Activated CD4-positive, alpha-beta T cell treated with anti-CD3 and anti-CD28 coated beads for 4 hours (primary cell): ENCODE measurements at places on chromosomes 12 and 14.

DNA sequence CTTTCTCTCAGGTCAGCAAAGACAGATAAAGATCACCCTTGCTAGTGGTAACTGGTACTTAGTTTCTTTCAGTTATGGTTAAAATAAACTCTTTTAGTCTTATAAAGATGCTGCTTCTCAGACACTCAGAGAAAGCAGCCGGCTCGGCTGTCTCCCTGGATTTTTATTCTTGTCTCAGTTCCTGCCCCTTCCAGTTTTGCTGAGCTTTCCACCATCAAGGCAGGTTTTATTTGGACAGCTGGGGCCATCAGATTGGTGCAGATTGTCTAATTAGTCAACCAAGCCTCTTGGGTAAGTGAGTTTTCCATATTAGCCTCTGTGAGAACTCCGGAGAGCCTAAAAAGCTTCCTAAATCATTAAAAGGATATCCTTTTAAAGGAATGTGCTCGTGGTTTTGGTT is 130.8 kb upstream of the BMP4 start:
- DNase-seq: no peak

DNA sequence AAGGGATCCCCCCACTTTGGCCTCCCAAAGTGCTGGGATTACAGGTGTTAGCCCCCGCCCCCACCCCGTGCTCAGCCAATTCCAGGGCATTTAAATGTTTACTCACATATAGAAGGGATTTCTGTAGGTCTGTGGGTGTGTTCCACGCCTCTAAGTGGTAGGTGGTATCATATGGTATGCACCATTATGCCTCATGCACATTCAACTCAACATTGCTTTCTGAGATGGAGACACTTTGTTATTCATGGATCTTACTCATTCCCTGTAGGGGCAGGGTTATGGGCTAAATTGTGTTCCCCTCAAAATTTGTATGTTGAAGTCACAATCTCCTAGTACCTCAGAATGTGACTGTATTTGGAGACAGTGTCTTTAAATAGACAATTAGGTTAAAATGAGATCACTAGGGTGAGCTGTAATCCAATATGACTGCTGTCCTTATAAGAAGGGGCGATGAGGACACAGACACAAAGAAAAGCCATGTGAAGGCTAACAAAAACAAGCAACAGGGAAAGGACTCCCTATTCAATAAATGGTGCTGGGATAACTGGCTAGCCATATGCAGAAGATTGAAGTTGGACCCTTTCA is 200.6 kb downstream of the EFCAB11 start:
- no peak for DNase-seq

DNA sequence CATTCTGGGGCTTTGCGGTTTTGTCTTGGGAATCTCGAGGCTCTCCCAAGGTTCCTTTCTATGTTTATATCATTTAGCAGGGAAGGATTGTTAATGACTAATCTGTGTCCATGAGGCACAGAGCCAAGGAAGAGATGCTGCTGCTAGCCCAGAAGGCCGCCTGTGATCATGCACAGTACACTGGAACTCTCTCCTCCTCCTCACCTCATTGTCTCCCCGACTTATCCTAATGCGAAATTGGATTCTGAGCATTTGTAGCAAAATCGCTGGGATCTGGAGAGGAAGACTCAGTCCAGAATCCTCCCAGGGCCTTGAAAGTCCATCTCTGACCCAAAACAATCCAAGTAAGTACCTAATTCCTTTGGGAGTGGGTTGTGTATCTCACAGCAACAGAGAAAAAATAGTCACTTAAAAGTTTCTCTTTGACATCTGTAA is at the start of gene NR1H4:
Gene NR1H4 (plus strand): TSS at position 151 of the 435 bp plus-strand sequence. CDS start 19,458 bp downstream, outside the sequence.
- no peak for DNase-seq

DNA sequence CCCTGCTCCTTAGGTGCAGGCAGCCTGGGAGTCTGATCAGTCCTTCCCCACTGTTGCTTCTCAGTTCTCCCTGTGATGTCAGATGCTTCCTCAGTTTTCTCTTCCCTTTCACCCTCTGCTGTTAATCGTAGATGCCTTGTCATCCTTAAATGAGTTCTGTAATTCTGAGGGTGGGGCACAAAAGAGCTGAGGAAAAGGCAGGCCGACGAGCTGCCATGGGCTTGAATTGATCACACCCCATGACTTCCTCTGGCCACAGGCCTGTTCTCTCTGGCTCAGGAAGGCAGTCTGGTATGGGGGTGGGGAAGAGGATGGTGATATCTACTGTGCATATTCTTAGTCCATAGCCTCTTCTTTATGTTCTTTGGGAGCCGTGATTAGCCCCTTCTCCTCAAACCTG is 5.2 kb upstream of the AP1G2 start:
- no peak for DNase-seq

- no peak for DNase-seq
These were observed 136.9 kb downstream of the SLC38A1 start for GRCh38 chr12:46131732-46132469.

GRCh38 chr14:35829449-35829848 is 3.3 kb downstream of the BRMS1L start:
- no peak for DNase-seq

DNA sequence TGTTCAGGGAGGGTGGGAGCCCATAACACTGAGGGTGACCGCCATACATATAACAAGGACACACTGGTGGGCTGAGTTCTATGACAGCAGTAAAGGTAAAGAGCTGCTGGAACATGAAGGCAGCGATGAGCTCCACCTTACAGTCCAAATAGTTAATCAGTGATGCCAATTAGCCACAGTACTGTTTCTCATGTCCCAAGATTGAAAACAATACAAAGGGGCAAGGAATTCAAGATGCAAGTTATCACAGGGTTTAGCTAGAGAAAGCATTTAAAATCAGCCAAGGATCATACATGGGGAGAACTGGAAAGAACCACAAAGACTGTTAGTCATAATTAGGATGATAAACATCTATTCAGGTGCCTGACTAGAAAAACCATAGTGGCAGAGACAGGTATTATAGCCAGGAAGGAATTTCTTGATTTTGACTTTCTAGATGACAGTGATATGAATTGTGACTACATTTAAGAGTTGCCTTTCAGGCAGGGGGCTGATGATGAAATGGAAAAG is 221.2 kb downstream of the SLC2A13 start:
- DNase-seq: no peak

- DNase-seq: no peak
These were observed 160.8 kb upstream of the FAR2 start for GRCh38 chr12:28988325-28988704.

- DNase-seq: no peak
These were observed 23.5 kb downstream of the NOC4L start for GRCh38 chr12:132167611-132168310.

- DNase-seq: no peak
These were observed 550 bp downstream of the GNG2 start for GRCh38 chr14:51860825-51861499.

GRCh38 chr12:131209082-131210070 is 255.7 kb downstream of the ADGRD1 start:
- DNase-seq: no peak

- peak; percentile 71 for DNase-seq
These were observed 2.9 kb upstream of the SETD1B start for GRCh38 chr12:121800694-121801594.

GRCh38 chr14:91310606-91311283 is 66.2 kb upstream of the GPR68 start:
- no peak for DNase-seq

GRCh38 chr14:90140956-90141316 is 79.1 kb downstream of the KCNK13 start:
- no peak for DNase-seq

GRCh38 chr12:3647504-3647903 is 105.4 kb downstream of the CRACR2A start:
- DNase-seq: no peak

DNA sequence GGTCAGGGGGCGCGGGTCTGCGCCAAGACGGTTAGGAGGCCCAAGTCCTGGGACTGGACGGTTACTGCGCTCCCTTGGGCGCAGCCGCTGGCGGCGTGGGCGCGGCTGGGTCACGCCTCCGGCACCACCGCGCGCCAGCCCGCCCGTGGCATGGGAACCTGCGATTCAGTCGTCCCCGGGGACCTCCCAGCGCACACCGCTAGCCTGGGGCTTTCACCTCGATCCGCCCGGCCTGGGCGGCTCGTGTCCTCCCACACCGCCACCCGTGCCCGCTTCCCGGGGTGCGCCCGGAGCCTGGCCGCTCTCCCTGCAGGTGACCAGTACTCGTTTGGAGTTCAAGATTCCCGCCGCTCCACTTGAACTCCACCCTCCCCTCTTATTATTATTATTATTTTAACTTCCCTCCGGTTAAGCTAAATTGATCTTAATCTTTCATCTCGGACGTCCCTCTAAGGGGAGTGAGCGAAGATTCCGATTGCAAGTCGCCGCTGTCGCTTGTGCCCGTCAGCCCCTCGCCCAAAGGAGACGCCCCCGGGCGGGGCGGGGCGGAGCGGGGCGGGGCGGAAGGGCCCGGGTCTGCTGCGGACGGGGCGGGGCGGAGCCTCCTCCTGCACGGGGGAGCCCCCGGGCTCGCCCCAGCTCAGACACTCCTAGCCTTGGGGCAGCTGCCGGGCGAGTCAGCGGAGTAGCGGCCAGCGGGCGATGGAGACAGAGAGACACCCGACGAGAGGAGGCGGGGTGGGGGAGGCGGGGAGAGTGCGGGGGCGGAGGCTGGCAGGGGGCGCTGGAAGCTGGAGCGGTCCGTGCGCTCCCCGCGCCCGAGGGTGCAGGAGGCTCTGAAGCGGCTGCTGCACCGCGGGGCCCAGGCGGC is at the start of gene KCNMB4:
Gene KCNMB4 (plus strand): TSS at position 643 of the 871 bp plus-strand sequence. CDS start 445 bp downstream, outside the sequence.
- DNase-seq: peak; percentile 65

GRCh38 chr12:91576432-91576831 is 393.8 kb upstream of the DCN start:
- no peak for DNase-seq

DNA sequence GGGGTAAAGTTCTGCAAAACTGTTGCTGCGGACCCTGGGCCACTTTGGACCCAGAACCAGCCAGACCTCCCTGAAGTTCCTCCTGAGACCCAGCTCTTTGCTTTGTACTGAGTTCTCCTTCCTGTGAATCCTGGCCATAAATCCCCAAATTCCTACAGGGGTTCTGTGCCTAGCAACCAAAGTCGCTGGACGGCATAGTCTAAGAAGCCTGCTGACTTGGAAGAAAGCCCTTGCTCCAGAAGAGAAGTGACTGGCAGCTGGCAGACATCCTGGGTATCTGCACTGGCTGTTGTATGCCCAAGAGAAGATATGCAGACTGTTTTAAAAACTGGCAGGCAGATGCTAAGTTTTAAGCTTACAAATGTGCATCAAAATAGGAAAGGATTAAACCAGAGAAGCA is 99.9 kb upstream of the SLC24A4 start:
- no peak for DNase-seq

DNA sequence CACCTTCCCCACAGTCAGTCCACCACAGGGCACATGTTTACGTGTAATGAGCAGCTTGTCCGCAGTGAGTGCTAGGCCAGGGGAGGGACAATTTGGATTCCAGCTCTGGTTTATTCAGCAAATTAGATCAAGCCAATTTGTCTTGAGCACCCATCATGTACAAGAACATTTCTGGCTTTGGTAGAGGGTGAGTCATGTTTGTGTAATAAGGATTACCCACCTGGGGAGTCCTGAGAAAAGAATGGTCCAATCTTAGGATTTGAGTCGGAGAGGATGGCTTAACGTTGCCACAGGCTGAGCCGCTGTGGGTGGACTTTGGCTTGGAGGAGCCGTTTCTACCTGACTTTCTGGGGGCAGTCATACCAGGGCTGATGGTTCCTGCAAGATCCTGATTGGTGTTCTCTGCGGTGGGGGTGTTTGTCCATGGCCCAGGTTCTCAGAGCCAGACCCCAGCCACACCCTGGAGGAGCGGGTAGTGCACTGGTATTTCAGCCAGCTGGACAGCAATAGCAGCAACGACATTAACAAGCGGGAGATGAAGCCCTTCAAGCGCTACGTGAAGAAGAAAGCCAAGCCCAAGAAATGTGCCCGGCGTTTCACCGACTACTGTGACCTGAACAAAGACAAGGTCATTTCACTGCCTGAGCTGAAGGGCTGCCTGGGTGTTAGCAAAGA is 143.7 kb downstream of the SMOC1 start:
- DNase-seq: no peak

DNA sequence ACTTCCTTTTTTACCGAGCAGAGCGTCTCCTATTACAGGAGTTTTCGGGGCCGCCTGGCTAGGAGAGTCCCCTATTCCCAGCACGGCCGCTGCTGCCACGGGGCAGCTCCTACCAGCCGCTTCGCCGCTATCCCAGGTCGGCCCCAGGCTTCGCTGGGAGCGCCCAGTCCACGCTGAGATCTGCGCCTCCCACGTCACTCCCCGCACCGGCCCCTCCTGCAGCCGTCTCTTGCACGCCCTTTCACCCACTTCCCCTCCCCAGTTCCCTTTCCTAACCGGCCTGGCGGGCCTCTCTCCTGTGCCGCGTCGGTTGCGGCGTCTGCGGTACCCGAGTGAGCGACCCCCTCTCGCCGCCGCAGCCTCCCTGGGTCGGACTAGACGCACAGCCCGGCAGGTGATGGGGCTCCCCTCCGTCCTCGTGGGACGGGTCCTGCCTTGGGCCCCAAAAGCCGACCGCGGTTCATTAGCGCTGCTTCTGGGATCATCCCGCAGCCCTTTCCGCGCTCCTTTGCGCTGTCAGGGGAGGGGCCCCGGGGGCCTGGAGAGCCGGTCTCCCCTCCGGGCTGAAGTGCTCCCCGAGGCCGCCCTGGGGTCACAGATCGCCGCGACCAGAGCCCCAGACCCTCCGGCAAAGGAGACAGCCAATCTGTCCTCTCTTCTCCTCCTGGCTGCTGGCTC is 1318.4 kb downstream of the TMEM121 start:
- DNase-seq: peak; percentile 61

- DNase-seq: no peak
These were observed 26.7 kb downstream of the SPX start for GRCh38 chr12:21552635-21553328.

DNA sequence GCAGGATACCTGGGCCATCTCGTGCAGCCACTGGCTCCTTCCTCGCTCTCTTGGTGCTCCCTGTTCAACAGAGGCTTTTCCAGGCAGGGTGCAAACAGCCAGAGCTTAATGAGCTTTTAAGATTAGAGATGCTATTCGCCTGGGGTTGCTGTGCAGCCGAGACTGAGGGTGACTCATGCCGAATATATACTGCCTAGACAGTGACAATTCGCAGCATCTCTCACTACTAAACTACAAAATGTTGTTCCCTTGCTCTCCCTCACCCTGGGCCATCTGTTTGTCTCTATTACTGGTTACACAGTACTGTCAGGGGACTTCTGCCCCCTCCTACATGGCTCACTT is 26.0 kb upstream of the TESC start:
- DNase-seq: no peak

GRCh38 chr12:52248541-52249461 is 15.8 kb downstream of the KRT7 start:
- no peak for DNase-seq

GRCh38 chr14:55301437-55302121 is 30.4 kb downstream of the FBXO34 start:
- DNase-seq: peak; percentile 4

GRCh38 chr12:122327494-122328385 is 61.4 kb upstream of the VPS33A start:
- no peak for DNase-seq

- no peak for DNase-seq
These were observed 5.7 kb upstream of the VTI1B start for GRCh38 chr14:67680121-67680602.
